ENCODE measurements at places on chromosomes 4 and X.

DNA sequence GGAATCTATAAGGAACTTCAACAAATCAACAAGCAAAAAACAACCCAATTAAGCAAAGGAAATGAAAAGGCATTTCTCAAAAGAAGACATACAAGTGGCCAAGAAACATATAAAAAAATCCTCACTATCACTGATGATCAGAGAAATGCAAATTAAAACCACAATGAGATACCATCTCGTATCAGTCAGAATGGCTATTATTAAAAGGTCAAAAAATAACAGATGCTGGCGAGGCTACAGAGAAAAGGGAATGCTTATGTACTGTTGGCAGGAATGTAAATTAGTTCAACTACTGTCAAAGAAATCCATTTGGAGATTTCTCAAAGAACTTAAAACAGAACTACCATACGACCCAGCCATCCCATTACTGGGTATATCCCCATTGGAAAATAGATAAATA lies 292.4 kb upstream of the FAT1 start:
- DNase-seq: no peak

DNA sequence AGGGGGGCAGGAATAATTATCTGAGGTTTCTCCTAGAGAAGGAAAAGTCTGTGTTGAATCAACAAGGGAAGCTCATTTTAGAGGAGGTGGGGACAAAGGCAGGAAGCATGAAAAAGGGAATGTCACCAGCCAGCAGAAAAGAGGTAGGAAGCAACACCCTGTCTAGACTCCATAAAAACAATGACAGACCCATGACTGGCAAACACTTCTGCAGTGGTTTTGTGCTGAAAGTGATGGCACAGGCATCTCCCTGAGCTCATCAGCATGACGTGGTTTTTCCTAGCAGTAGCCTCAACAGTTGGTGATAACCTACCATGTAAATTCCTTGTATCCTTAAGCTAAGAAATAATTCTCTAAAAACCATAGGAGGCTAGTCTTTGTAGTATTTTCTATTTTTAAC lies 110.7 kb upstream of the GALNT7 start:
- no peak for DNase-seq

- no peak for DNase-seq
These were observed 125.7 kb downstream of the EIF4E start for GRCh38 chr4:98803251-98803650.

DNA sequence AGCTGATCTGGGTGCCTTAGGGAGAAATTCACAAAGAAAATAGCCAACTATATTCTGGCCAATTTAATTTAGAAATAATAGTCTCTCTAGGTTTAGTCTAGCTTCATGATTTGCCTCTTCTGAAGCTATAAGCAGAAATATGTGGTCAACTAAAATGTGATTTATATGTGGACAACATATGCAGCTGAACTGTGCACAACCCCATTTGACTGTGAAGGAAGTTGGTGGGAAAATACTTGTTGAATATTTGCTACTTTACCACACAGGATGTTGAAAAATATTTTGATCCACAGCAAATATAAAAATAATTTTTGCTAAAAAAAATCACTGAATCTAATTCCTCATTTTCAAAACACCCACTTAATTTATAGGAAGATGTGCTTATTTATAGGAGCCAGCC lies 15.7 kb upstream of the RNF128 start:
- DNase-seq: no peak

GRCh38 chr4:148778980-148779675 lies 336.9 kb upstream of the NR3C2 start:
- no peak for DNase-seq

- no peak for DNase-seq
These were observed 763.5 kb upstream of the FRG1 start for GRCh38 chr4:189177130-189177529.

GRCh38 chrX:78746496-78746895 lies 1.0 kb upstream of the LPAR4 start:
- DNase-seq: no peak

All from stimulated activated CD4-positive, alpha-beta T cell treated with anti-CD3 and anti-CD28 coated beads, Interleukin-15, amount 100 ng/mL, for 24 hours (primary cell).